T-cell (primary cell): ENCODE measurements at places on chromosomes 11 and 22. TPM values are rescaled to one million over a fixed set of nuclear protein-coding genes. Genes with fewer than 3 reads are reported as not detected.
A peak's percentile ranks its signal among the peaks of the same experiment; 100 is the strongest.

The SPI1 gene
- total RNA-seq, result 3.4 TPM

The TRIM49 gene
- total RNA-seq, result not detected

DNA sequence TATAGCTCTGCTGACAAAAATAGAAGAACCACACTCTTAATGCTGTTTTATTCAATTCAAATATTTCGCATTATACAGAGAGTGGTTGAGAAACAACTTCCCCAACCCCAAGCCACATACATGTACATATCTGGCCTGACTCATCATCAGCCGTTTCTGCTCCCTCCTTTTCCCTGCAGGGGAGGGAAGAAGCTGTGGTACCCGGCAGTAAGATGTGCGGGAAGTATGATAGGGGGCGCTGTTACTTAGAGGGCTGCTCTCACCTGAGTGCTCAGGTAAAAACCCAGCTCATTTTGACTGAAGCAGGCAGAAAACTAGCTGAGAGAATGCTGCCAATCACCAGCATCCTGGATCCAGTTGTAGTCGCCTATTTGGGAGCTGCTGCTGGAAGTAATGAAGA is 85.5 kb downstream of the NELL1 start:
- no peak for DNase-seq

The ATXN10 gene
- total RNA-seq, result 69.6 TPM

The DNAJB7 gene
- total RNA-seq, result not detected

The IL10RA gene
- total RNA-seq, result 375 TPM

- no peak for DNase-seq
Observed at GRCh38 chr11:92082652-92083051, 142.0 kb upstream of the FAT3 start.

DNA sequence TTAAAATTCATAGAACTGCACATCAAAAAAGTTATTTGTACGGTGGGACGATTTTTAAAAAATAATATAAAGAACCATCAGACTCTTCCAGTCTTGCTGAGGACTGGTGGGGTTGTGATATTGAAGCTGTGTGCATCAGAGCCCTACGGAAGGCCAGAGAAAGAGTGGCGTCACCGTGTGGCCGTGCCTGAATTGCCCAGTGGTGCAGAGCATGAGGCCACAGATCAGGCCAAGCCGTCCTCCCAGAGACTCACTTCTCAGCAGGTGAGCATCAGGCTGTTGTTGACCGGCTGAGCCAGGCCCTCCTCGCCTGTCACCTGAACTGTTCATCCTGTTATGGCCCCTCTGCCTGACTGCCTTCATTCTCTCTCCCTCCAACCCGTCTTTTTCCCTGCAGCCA is 1013.9 kb downstream of the TBC1D22A start:
- DNase-seq, result no peak

DNA sequence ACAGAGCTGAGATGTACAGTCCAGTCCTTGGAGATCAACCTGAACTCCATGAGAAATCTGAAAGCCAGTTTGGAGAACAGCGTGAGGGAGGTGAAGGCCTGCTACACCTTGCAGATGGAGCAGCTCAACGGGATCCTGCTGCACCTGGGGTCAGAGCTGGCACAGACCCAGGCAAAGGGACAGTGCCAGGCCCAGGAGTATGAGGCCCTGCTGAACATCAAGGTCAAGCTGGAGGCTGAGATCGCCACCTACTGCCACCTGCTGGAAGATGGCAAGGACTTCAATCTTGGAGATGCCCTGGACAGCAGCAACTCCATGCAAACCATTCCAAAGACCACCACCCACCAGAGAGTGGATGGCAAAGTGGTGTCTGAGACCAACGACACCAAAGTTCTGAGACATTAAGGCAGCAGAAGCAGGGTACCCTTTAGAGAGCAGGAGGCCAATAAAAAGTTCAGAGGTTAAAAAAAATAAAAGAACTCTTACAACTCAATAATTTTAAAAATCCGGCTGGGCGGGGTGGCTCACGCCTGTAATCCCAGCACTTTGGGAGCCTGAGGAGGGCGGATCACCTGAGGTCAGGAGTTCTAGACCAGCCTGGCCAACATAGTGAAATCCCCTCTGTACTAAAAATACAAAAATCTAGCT is 69.9 kb upstream of the RTL6 start:
- peak; percentile 20 for DNase-seq

- DNase-seq, result no peak
Observed at GRCh38 chr11:86772999-86773398, 27.3 kb upstream of the PRSS23 start.

DNA sequence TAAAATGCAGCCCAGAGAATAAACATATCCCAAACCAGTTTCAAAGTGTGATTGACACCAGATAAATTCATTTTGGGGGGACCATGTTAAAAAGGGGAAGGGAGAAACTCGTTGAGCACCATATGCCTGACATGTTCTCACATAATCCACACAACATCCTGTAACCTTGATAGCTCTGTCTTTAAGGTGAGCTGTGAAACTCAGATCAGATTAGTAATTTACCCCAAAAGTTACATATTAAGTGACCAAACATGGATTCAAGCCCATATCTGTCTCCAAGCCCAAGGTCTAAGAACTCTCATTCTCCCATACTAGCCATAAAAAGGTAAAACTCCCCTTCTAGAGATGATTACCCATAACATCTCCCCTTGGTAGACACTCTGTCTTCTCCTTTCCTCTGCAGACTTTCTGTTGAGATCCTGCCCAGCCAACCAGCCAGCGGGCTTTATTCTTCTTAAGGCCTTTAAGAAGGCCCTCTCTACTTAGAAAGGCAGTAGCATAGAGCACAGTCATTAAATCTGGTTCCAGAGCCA is 150.7 kb downstream of the CCDC34 start:
- DNase-seq, result no peak
